ENCODE measurements at places on chromosomes 5 and 9.

- no peak for DNase-seq
These were observed at the start of gene TMEM171 for GRCh38 chr5:73120222-73121118. TMEM171 (plus strand) TSS chr5:73120575; CDS start chr5:73123374, 2,799 bp downstream.

DNA sequence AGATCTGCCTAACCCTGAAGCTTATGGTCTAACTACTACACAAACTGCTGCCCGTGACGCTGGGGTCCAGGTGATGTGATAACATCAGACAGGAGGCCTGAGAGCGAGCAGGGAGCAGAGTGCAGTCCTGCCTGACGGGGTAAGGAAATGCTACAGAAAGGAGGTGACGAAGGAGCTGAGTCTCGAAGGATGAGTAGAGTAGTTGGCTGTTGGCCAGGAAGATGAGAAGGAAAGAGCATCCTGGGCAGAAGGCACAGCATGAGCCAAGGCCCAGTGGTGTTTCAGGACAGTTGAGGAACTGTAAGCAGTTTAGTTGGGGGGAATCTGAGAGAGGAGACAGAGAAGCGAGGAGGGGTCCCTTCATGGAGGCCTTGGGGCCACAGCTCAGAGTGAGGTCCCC, 136.0 kb upstream of the TBC1D2 start:
- DNase-seq = no peak

DNA sequence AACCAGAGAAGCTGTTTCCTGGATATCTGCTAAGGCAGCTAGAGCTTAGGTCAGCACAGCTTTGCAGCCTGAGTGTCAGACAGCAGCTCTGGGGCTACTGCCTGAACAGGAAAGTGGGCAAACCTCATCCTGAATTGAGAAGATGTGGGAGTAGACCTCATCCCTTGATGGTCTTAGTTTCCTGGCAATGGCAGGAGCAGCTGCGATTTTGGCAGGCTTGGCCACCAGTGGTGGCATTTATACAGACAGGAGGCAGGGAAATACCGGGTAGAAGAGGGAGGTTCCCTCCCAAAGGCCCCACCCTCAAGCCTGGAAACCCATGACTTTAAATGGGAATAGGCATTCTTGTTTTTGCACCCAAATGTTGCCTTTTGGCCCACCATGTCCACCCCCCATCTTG, 69.7 kb downstream of the LIX1 start:
- DNase-seq = no peak

DNA sequence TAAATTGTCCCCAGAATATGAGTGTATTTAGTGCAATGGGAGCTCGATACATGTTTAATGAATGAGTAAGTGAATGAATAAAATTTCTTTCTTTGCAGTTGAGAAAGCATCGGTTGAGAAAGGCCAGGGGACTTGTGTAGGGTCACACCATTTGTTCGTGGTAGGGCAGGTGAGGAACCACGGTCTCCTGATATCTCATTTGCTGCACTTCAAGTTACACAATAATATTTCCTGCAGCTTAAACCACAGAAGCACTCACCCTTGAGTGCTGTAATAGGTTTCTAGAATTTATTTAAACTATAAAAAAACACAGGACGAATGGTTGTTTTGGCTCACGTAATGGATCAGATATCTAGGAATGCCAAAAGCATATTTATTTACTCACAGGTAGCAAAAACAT, 429.8 kb downstream of the SPATA31D1 start:
- no peak for DNase-seq

- no peak for DNase-seq
These were observed 81.2 kb downstream of the MTAP start for GRCh38 chr9:21883642-21884041.

DNA sequence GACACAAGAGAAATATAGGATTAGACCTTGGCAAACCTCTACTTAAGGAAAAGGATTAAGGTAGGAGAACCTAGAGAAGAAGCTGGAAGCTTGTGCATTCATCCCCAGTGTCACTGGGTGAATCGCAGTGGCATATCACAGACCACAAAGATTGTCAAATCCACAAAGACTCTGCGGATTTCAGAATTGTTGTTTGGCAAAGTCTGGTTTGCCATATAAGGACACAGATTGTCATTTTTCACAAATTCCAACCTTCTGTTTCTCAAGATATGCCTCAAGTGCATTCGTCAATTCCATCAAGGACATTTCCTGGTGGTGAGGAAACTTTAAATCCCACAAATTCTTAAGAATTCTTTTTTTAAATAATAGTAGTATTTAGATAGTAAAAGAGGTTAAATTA, 395.1 kb upstream of the PAPPA start:
- DNase-seq = no peak

DNA sequence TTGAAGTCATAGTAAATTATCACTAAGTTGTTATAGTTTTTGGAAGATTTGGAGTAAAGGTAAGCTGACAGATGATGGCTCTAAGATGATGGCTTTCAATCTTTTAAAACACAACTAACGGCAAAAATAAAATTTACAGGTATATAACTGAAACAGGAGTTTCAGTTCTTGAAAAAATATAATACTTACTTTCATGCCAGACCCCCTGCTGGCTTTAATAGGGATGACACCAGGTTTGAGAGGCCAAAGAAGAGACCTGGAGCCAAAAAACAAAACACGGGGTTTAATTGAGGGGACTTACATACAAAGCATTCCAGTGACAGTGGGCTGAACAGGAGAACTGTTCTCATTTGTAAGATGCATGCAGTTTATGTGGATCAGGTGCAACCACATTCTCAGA, 301.7 kb upstream of the PCSK5 start:
- DNase-seq = peak; percentile 75

GRCh38 chr5:160327818-160328217, 15.5 kb upstream of the CCNJL start:
- DNase-seq = no peak

- peak; percentile 58 for DNase-seq
These were observed 49.5 kb downstream of the TJP2 start for GRCh38 chr9:69223605-69224004.

GRCh38 chr5:109411627-109412026, 1.9 kb upstream of the PJA2 start:
- DNase-seq = no peak

GRCh38 chr9:135849181-135849580, 58.2 kb downstream of the CAMSAP1 start:
- DNase-seq = peak; percentile 81

GRCh38 chr5:153459051-153459743, 31.3 kb upstream of the GRIA1 start:
- DNase-seq = no peak

GRCh38 chr5:42547141-42547540, 123.9 kb downstream of the GHR start:
- DNase-seq = no peak

DNA sequence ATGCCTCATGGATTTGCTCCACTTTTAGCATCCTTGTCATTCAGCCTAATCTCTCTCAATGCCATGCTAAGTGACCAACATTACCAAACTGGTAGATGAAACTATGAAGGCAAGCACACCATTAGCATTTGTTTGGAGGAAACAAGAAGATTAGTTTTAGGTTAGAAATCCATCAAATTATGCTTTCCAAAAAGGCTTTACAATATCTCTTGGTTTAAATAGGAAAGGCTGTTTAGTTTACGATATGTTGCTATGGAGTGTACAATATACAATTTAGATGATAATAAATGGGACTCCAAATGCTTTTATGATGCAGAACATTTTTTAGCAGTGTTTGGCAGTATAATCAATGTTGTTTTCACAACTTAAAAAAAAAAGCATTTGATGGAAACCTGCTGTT, 47.8 kb upstream of the CTXN3 start:
- no peak for DNase-seq

DNA sequence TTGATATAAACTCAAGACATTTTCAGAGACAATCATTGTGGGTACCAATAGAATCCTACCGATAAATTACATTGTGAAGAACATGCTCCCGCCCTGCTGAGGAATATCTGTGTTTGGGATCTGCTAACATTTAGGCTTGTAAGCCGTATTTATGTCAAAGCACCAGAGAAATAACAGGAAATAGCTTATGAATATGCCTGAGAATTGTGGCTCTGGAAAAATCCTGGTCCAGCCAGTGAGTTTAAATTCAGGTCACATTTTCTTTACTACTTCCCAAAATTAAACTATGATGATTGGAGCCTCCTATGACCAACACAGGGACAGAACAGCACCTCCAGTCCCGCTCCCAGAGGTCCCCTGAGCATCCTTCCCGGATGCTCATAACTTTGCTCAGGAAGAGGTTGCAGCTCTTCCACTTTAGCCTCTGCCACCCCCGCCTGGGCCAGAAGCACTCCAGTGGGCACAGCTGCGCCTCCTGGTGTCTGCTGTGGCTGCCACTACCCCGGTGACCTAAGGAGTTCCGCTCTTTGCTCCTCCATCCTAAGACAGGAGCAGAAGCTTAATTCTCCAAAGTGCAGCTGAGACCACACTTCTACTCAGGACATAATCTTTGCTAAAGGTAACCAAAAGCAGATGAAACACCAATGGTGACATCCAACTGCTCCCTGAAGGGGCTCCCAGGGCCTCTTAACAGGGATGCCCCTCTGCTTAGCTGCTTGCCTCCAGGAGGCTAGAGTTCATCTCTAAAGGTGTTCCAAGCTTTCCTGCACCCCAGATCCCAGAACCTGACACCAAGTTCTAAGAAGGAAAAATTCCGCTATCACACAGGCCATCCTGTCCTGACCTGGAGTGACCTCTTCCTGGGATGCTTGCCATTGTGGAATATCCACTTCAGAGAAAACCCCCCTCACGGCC, 58.8 kb downstream of the SLC1A1 start:
- DNase-seq = peak; percentile 77

- no peak for DNase-seq
These were observed 138.0 kb downstream of the TAF11L14 start for GRCh38 chr5:17772232-17772631.

All from Karpas-422 (cell line).